ENCODE measurements at places on chromosomes 5 and 9.
A peak's percentile ranks its signal among the peaks of the same experiment; 100 is the strongest.

- no peak for DNase-seq
These were observed 5.0 kb downstream of the PRUNE2 start for GRCh38 chr9:76900884-76901440.

DNA sequence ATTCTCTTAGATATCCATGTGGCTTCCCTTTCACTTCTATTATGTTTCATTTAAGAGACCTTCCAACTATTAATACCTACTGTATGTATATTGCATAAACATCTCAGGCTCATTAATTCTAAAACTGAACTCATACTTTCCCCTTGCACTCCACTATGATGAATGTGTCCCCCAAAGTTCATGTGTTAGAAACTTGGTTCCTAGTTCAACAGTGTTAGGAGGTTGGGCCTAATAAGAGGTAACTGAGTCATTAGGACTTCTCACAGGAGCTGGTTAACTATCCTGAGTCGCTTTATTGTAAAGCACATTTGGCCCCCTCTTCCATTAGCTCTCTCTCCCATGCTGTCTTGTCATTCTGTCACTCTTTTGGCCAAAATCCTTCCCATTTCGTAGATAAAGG is 22.0 kb downstream of the ANKHD1 start:
- no peak for DNase-seq

DNA sequence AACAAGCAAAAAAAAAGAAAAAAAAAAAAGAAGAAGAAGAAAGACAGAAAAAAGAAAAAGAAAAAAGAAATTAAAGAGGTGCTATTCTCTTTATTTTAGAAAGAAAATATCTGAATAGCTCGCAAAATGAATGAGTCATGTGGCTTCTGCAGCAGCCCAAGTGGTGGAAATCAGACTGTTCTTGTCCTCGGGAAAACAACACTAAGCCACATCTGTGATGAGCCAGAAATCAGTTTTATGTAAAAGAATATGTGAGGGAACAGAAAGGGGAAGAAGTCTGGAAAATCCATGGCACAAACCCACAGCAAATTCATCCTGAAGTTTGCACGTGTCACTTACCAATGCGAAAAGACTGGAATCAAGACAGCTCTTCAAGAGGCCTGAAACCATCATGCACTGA is 118.7 kb upstream of the GAS1 start:
- no peak for DNase-seq

- DNase-seq, result no peak
These were observed 32.8 kb upstream of the SMIM32 start for GRCh38 chr5:136225796-136226195.

GRCh38 chr9:87519461-87519860 is 21.8 kb downstream of the DAPK1 start:
- DNase-seq, result no peak

- DNase-seq, result no peak
These were observed 384.6 kb downstream of the SPOCK1 start for GRCh38 chr5:137114529-137114928.

DNA sequence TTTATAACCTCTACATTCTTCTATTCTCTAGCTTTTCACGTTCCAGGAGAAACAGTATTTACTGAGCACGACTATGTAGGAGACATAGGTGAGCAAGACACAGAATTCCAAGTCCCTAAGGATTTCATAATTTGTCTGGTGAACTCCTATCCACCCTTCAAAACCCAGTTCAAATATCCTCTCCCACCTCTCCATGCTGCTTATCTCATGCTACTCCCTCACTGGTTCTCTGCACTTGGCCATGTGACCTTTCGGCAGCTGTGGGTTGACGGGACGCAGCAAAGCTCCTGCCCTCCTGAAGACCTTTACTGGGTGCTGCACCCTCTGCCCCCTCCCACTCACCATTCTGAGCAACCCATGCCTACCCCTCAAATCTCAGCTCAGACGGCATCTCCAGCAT is 173.2 kb downstream of the RGS3 start:
- DNase-seq, result no peak

- peak; percentile 62 for DNase-seq
These were observed 507 bp upstream of the TENT4A start for GRCh38 chr5:6712577-6713273.

- DNase-seq, result no peak
These were observed 59.4 kb downstream of the SIL1 start for GRCh38 chr5:139138809-139139208.

DNA sequence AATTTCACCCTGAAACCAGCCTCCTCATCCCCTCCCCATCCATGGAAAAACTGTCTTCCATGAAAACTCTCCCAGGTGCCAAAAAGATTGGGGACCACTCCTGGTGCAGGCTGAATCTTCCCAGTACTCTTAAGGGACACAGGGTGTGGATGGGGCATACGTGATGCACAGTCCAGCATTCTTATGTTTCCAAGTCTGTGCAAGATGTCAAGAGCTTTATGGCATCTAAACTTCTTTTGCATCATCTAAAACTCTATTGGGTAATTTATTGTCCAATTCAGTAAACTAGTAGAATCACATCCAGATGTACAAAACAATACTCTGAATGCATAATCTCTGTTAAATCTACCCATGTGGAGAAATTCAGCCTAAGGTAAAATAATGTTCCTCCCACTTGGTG is 9.3 kb upstream of the FGD3 start:
- DNase-seq, result no peak

GRCh38 chr9:103458826-103459225 is 463.7 kb downstream of the CYLC2 start:
- no peak for DNase-seq

DNA sequence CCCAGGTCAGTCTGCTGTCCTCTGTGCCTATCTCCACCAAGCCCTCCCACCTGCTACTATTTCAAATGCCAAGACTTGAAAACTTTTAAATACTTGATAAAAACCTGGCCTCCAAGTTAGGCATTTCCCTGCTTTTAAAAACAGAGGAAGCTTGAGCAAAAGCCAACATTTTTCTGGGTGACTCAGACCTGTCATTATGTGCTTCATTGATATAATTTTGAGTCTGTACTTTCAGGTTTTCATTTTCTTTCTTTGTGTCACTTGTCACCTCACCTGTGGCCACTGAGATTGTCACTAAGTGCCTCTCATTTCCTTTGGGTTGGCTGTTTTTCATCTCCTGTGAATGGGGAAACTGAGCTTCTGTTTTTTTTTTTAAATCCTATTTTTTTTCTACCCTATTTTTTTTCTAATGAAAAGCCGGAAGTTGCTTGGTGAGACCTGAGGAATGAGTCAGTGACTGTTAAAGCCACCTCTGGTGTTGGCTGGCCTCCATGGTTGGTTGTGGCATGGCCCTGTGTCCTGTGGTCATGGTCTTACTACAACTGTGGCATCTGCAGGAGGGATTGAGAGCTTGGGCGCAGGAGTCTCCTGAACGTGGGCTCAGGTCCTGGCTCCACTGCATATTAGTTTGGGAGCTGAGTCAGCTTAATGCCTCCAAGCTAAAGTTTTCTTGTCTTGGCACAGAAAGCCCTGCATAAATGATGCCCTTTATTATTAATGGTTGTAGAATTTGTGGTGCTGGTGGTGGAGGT is 56.7 kb downstream of the ARHGAP26 start:
- DNase-seq, result peak; percentile 59

DNA sequence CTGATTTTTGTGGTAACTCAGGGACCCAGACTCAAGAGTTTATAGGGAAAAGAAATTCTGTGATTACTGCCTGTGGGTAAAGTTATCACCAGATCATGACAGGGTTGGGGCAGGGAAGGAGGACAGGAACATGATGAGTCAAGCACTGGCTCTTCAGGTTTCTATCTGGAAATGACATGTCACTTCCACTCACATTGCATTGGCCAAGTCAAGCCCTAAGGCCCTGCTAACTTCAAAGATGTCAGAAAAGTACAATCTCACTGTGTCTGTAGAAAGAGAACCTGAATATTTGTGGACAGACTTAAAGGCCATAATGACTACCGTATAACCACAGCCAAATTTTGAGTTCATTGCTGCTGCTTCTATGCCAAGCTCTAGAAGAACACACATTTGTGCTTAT is 187.7 kb downstream of the TLE4 start:
- DNase-seq, result no peak

DNA sequence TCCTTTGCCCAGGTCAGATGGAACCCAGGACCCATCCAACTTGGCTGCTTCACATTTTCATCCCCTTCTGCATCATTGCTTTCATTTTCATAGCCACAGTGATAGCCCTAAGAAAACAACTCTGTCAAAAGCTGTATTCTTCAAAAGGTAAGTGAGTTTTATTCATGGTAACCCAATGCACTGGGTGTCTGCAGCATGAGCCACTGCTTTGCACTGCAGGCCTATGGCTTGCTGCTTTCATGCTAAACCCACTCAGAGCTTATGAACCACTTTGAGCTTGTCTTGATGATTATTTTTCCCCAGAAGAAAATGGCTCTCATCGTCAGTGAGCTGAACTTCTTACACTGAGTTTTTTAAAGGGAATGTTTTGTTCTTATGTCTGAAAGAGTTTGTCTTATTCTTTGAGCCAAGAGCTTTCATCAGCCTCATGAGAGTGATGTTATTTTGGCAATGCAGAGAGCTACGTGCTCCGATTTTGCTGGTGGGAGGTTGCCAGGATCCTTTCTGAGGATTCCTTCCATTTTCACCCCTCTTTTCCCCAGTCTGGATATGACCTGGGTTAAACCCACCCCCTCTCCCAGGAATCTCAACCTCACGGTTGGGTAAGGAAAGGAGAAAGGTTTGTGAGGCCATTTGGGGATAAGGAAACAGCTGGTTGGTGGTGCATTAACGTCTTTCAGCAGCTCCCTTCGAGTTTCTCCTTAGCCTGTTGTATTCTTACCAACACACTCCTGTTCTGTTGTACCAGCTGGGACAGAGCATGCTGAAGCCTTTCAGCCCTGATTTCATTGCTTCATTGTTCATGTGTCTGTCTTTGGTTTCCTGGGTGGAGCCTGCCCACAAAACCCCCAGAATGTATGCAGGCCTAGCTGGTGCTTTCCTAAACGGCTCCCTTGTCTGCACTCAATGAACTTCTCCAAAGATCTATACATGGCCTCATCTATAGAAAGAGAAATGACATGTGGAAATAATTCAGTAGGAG is 47.6 kb downstream of the PDCD1LG2 start:
- peak; percentile 79 for DNase-seq

- no peak for DNase-seq
These were observed 210.5 kb downstream of the KDM4C start for GRCh38 chr9:6968271-6968670.

DNA sequence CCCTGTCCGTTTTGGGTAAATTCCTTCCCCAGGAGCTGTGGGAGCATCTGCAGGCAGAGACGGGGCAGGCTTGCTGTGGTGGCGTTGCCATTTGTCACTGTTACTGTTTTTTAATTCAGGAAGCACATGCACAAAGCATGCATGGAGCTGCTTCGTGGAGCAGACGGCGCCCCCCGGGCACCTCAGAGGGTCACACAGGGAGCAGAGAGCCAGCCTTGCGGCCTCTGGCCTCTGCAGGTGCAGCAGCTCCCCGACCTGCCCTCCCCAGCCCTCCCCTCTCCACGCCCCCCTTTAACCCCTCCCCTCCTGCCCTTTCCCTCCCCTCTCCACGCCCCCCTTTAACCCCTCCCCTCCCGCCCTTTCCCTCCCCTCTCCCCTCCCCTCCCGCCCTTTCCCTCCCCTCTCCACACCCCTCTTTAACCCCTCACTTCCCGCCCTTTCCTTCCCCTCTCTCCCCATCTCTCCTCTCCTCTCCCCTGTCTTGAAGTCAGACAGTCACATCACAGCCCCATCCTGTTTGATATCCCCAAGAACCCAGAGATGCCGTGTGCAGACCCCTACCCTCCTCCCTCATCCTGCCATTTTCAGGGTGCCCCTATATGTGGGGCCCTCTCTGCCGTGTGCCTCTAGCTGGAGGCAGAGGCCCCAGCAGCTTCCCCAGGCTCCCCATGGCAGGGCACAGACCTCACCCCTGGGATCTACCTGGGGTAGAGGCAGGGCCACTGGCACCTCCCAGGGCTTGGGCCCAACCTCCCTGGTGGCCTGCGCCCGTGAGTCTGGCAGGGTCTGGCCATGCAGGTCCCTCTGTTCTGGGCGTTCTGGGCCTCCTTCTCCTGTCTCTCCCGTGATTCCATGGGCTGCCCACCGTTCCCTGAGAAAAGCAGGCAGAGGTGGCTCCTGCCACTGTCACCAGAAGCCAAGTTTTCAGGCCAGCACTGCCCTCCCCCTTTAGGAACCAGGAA is 29.6 kb upstream of the UBAC1 start:
- DNase-seq, result peak; percentile 34

- DNase-seq, result no peak
These were observed 24.5 kb upstream of the PDZD2 start for GRCh38 chr5:31614151-31615020.

GRCh38 chr5:11182441-11183080 is 421.5 kb upstream of the DAP start:
- peak; percentile 18 for DNase-seq

Measured in HL-60 (cell line).